Left renal pelvis (tissue), 4 donors: ENCODE measurements at places on chromosomes 1 and 21.

DNA sequence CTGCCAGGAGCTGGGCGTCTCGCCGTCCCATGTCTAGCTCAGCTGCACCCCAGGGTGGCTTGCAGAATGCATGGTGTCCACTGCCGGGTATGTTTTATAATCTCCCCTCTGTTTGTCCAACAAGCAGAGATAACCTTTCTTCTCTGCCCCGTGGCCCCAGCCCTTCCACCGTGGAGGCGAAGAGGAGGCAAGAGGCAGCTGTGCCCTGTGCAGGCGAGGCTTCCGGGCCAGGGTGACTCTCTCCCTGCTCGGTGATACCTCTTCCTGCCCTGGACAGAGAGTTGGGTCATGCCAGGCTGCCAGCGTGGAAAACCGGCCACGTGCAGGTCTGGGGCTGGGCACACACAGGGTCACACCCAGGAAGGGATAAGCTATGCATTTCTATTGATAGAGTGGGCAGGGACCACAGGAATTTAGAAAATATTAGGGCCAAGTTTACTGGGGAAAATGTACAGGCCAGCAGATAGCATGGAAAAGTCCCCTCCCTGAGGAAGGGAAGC lies at the start of gene TFF2:
Gene TFF2 (minus strand): TSS at position 68 of the 500 bp plus-strand sequence. CDS start 37 bp downstream, at position 31.
- DNase-seq = no peak

DNA sequence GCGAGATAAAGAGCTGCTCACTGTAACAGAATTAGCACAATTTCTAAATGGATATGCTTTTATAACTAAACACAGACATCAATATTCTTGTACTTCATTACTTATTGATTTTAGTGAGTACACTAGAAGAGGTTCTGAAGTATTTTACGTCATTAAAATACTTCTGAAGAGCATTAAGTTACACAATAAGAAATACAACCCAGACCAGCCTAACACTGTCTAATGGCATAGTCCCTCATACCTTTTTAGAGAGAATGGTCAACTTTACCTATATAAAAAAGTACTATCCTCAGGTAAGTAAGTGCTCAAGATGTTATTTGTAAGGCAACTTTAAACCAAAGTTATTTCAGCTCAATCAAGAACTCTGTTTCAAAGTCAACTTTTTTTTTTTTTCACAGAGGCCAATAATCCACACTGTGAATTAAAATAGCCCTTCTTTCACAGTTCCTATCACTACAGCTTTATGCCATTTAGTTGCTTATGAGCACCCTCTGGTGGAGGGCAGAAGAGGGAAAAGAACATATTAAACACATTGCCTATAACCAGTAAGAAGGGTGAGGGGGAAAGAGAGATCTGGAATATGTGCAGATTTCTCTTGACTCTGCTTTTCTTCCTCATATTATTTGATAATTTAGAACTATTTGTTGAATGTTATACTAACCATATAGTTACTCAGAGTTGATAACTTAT lies 182.1 kb upstream of the DMRTA2 start:
- no peak for DNase-seq

- no peak for DNase-seq
Measured at GRCh38 chr1:202656057-202656456, 54.2 kb downstream of the SYT2 start.

- DNase-seq = no peak
Measured at GRCh38 chr1:171954361-171954760, 113.1 kb downstream of the DNM3 start.

DNA sequence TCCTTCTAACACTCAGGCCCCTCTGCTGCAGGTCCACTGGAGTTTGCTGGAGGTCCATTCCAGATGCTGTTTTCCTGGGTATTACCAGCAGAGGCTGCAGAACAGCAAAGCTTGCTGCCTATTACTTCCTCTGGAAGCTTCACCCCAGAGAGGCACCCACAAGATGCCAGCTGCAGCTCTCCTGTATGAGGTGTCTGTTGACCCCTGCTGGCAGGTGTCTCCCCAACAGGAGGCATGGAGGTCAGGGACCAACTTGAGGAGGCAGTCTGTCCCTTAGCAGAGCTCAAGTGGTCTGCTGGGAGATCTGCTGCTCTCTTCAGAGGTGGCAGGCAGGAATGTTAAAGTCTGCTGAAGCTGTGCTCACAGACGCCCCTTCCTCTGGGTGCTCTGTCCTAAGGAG lies 204.8 kb downstream of the FCRL5 start:
- no peak for DNase-seq

GRCh38 chr1:41122851-41123518 lies 101.5 kb upstream of the SLFNL1 start:
- no peak for DNase-seq

DNA sequence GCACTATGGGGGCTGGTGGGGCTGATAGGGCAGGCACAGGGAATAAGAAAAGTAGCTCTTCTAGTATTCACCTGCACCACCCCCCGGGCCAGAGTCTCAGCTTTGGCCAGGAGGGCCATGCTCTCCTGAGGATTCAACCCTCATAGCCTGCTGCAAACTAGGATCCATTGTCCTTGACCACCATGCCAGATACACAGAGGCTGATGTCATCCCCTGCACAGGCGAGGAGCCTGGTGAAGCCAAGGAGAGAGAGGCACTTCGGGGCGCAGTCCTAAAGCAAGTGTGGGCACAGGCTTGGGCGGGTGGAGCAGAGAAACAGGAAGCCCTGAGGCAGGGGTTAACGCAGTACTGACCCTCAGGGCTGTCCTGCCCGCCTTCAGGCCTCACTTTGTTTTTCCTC lies 29.5 kb downstream of the TMEM53 start:
- no peak for DNase-seq

DNA sequence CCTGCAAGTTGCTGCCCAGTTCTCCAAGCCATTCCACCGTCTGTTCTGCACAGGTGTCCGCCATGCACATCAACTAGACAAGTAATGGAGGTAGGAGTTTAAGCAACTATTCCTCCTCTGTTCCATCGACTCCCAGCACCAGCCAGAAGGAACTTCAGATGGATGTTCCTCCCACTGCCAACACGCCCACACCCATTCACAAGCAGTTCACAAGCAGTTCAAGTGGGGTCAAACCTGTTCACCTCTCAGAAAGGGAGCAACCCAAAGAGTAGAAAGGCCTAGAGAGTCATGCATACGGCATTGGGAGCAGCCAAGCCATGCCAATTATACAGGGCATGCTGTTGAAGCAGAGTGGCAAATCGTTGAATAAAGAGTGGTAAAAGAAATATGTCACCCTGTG lies 4.3 kb upstream of the TDRD5 start:
- no peak for DNase-seq

DNA sequence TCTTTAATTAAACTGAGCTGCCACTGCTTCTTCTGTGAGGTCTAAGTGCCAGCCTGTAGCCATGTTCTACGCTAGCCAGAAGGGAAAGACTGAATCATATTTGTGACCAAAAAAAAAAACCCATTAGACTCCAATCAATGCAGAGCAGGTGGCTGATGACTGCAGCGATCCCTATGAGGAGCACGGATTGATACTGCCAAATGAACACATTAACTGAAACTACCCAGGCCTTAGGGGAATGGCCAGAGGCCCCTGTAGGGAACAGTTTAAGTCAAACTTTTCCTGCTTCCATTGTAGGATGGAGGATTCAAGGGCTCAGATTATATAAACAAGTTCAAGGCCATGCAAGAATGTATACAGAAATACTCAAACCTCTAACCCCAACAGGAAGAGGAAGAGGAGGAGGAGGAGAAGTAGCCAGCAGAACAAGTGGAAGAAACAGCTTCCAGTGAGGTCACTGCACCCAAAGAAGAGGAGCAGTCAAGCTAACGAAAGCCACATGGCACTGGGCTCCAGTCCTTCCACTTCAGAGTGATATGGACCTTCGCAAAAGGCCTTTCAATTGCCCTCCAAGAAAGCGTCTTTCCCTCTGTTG lies 328.3 kb downstream of the SMYD3 start:
- no peak for DNase-seq

- no peak for DNase-seq
Measured at GRCh38 chr21:17763288-17764037, 55.7 kb downstream of the C21orf91 start.

- DNase-seq = no peak
Measured at GRCh38 chr21:41746744-41747006, 20.2 kb downstream of the RIPK4 start.

GRCh38 chr1:95084317-95085176 lies 11.8 kb upstream of the ALG14 start:
- no peak for DNase-seq

- DNase-seq = no peak
Measured at GRCh38 chr1:61152066-61152465, 69.7 kb downstream of the NFIA start.

GRCh38 chr1:3924186-3924824 lies 24.2 kb upstream of the C1orf174 start:
- no peak for DNase-seq

DNA sequence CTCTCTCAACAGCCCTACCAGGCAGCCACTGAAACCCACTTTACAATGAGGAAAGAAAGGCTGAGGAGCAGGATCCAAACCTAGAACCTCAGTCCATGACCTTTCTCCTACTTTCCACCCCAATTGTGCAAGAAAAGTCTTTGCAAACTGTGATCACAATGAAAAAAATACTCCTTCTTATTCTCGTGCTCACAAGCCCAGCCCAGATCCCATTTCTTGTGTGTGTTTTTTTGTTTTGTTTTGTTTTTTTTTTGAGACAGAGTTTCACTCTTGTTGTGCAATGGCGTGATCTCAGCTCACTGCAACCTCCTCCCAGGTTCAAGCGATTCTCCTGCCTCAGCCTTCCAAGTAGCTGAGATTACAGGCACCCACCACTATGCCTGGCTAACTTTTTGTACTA lies 97.7 kb downstream of the CRYAA start:
- DNase-seq = no peak

GRCh38 chr1:8027748-8028570 lies 1.9 kb upstream of the ERRFI1 start:
- DNase-seq = no peak

- DNase-seq = peak; percentile 51
Measured at GRCh38 chr1:202578001-202578504, 132.2 kb downstream of the SYT2 start.

DNA sequence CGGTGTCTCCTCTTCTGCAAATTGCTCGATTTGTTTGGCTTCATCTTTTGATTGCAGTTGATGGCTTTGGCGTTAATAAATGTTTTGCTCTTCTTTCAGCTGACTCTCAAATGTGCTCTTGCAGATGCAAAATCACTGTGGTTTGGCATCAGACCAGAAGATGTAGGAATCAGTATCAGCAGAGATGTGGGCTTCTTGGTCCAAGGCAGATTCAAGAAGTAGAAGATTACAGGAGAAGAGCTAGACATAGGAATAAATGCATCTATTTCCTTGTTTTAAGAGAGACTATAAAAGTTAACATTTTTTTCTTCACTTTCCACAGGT lies 59.8 kb upstream of the BACH1 start:
- no peak for DNase-seq

DNA sequence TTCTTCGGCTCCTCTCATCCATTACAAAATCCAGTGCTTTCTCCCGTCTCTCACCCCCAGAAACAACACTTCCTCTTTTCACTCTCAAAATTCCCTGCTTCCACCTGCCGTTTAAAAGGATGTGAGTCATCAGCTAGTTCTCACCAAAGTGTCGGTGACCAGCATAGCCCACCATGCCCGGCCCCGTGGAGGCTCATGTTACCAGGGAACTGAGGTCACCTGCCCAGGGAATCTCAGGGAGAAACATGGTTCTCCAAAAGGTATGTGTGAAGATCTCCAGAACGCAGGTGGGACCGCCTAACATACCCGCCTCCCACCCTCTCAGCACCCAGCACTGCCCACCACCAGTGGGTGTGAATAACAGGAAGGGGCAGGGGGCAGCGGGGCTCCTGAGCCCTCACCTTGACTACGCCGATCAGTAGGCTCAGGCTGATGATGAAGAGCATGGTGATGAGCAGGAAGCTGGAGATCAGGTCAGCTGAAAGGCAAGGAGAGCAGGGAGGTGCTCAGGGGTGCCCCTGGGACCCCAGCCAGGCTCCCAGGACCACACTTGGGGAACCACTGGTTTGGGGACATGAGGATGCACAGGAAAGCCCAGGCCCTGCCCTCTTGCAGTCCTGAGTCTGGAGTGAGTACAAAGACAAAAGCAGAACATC lies 16.2 kb downstream of the LAPTM5 start:
- DNase-seq = no peak

- DNase-seq = no peak
Measured at GRCh38 chr1:104156738-104157137, 407.0 kb downstream of the AMY1C start.

- no peak for DNase-seq
Measured at GRCh38 chr1:37944086-37944763, 2.6 kb downstream of the INPP5B start.

DNA sequence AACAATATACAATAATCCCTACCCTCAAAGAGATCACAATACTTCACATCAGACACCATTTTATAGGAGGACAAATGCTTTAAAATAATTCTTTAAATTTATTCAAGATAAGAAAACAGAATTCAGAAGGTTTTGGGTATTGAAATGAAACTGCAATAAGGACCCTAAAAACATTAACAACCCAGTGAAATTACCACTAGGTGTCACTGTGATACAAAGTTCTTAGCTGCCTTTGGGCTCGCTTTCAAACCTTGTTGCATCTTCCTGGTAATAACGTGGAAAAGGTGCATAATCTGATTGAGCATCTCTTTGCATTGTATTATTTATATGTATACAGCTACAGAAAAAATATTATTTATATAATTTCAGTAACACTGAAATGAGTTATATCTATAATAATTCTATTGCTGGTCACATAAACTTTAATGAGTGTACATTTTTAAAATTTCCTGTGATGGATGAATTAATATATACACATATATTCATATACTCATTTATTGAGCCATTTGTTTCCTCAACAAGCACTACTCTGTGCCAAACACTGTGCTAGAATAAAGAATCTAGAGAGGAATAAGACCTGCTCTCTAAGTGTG lies 185.2 kb downstream of the FAF1 start:
- DNase-seq = peak; percentile 25

GRCh38 chr1:61979729-61980128 lies 214.9 kb upstream of the L1TD1 start:
- no peak for DNase-seq

DNA sequence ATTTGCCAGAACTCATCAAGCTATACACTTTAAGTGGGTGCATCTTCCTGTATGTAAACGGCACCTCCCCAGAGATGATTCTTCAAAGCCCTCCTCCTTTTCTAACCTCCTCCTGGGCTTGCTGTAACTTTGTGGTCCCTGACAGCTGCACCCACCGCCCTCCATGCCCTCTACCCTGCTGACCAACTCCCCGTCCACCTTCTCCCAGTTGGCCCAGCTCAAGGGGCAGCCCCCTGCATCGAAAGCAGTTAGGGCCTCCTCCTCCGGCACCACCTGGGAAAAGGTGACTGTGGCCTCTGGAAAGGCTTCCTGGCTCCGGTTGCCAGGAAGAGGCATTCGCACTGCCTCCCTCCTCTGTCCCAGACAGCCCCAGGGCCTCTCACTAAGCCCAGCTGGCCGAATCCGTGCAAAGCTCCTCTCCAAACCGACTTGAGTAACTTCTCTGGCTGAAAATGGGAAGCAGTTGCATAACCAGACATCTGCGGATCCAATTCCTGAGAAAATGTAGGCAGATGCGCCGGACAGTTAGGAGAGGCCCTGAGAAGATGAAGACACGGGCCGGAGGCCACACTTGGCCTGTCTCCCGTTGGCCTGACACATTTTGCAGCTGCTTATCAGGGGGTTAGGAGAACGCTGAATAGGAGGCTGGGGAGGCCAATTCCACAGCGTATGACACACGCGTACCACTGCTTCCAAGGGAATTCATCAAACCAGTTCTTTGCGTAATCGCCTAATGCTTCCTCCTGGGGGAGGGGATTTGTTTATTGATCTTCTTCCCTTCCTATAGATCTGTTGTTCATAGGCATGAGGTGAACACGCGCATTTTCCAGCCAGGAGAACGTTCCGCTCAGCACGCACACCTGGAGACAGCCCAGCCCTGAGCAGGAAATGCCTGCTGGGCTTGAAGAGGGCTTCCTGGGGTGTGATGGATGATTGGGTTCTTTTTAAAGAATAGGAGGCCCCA lies 48.7 kb upstream of the COL6A2 start:
- no peak for DNase-seq

GRCh38 chr1:116019653-116020253 lies 43.4 kb downstream of the SLC22A15 start:
- DNase-seq = no peak
